Activated naive CD4-positive, alpha-beta T cell treated with anti-CD3 and anti-CD28 coated beads, Interleukin-2, amount 10 ng/mL, durations not matched to agents 7 days and 5 days (primary cell): ENCODE measurements at places on chromosomes 5 and 9.

GRCh38 chr5:135307143-135307903, 91.7 kb downstream of the MACROH2A1 start:
- no peak for DNase-seq

DNA sequence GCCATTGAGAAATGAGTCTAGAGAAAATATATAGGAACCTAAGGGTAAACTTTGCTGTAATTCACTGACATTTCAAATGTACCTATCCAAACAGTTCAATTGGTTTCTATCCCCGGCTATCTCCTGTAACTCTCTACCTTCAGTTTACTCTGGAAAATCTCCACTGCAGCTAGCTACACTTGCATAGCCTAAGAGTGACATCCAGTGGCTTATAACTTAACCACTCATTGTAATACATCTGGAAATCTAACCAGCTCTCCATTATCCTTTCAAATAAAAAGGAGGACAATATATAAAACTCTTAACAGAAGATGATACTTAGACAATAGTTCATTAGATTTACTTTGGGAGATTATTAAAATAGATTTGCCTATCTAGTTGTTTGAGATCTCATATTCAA, 35.3 kb upstream of the SPDL1 start:
- DNase-seq: no peak

DNA sequence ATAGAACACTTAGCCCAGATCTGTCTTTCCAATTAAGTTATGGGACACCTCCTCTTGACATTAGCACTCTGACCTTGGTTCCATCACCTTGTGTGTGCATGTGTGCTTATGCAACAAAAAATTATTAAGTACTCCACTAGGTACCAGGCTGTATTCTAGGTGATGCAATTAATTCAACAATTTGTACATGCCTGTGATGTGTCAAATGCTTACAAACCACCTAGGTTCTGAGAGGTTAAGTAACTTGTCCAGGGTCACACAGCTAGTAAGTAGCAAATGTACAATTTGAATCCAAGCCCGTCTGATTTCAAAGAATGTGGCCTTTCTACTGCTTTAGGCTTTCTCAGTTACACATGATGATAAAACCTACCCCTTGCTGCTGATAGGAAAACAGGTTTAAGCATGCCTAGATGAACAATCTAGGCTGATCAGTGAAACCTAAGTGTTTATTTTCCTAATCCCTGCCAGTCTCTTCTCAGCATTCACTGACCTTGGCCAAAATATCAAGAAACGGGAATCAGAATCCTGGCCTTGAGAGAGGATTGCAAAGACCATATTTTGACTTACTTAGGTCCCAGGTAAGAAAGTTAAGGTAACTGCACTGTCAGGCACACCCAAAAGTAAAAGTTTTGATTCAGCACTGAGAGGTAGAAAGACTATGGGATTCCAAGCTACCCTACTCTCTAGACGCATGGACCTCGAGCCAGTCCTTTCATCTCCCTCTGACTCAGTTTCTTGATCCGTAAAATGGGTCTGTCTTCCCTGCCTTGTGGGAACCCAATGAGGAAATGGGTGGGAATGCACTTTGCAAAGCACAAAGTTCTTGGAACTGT, 1.0 kb downstream of the TBC1D2 start:
- no peak for DNase-seq

- DNase-seq: no peak
Observed at GRCh38 chr5:147508711-147509040, 1.2 kb downstream of the DPYSL3 start.

GRCh38 chr5:170262061-170263045, 29.6 kb downstream of the C5orf58 start:
- peak; percentile 80 for DNase-seq

- no peak for DNase-seq
Observed at GRCh38 chr9:98345011-98345410, 89.6 kb upstream of the TBC1D2 start.

DNA sequence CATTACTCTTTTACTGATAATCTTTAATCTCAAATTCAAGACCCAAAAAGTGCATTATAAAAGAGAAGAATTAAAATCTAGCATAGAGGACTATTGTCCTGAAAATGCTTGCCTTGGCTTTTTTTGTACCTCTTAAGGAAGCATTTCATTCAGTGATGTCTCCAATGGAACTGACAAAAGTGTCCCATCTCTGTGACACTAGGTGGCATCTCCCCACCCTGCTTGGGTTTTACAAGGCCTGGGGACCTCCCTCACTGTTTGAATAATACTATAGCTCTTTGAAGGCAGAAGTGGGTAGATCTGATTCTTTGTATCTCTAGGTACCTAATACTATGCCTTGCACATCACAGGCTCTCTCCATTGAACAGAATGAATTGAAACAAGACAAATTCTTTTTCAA, 180.6 kb downstream of the EPB41L4A start:
- no peak for DNase-seq

GRCh38 chr9:93660352-93661046, 84.1 kb downstream of the PHF2 start:
- DNase-seq: peak; percentile 18

DNA sequence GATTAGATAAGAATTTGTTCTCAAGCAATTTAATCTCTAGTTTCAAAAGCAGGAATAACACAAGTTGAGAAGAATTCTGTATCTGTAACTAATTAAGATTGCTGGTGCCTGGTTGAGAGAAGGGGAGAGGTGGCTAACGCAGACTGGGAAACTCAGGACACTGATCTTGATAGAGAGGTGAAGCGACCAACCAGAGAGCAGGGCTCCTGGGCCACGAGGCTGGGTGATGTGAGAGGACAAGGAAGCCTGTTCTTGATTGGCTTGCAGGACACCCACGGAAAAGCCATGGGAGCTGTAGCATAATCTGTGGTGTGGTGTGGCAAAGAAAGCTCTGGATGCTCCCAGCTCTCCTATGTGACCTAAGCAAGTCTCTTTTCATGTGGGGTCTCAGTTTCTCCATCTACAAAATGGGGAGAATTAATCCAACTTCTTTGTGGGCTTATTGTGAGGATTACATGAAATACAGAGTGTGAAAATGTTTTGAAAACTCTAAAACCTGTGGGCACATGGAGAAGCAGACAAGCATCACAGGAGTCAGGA, 594.1 kb upstream of the BRINP1 start:
- DNase-seq: no peak

DNA sequence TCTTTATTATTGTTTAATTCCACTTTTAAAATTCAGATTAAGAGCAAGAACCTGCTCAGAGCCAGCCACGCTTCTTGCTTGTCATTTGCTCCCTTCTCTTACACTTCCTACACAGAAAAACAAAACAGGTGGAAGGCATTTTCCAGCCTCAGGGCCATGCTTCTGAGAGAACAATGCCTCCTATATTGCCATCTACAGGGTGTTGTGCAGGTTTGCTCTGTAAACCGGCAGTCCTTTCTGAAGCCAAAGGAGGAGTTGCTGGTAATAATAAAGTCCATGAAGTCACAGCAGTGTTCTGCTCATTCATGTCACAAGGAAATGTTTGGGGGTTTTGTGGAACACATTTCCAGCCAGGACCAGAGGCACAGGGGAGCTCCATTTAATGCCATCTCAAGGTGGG, 16.1 kb upstream of the PRLR start:
- DNase-seq: no peak

DNA sequence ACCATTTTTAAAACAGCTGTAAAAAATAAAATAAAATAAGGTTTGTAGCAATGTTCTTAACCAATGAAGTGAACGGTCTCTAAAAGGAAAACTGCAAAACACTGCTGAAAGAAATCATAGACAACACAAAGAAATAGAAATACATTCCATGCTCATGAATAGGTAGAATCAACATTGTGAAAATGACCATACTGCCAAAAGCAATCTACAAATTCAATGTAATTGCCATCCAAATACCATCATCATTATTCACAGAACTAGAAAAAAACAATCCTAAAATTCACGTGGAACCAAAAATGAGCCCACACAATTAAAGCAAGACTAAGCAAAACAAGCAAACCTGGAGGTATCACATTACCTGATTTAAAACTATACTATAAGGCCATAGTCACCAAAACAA, 67.6 kb upstream of the RGMB start:
- DNase-seq: no peak

GRCh38 chr5:128673411-128673957, 135.4 kb upstream of the FBN2 start:
- no peak for DNase-seq

GRCh38 chr9:87109851-87110250, 162.5 kb upstream of the GAS1 start:
- DNase-seq: no peak

DNA sequence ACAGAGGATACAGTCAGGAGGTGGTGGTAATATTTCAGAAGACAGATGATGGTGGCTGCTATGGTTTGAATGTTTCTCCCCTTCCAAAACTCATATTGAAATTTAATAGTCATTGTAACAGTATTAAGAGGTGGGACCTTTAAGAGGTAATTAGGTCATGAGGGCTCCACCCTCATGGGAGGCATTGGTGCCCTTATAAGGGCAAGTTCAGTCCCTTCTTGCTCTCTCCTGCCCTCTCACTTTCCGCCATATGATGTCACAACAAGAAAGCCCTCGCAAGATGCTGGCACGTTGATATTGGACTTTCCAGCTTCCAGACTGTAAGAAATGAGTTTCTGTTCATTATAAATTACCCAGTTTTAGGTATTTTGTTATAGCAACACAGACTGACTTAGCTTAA, 274.9 kb downstream of the PDE4D start:
- DNase-seq: no peak

GRCh38 chr9:90904706-90905478, 103.3 kb downstream of the SYK start:
- no peak for DNase-seq

- DNase-seq: no peak
Observed at GRCh38 chr5:6705088-6705487, 8.1 kb upstream of the TENT4A start.

- peak; percentile 24 for DNase-seq
Observed at GRCh38 chr9:111598733-111599091, 735 bp downstream of the PTGR1 start.

GRCh38 chr5:172585114-172585513, 55.9 kb upstream of the NEURL1B start:
- no peak for DNase-seq

GRCh38 chr9:120281665-120282064, 298.3 kb downstream of the CDK5RAP2 start:
- no peak for DNase-seq

DNA sequence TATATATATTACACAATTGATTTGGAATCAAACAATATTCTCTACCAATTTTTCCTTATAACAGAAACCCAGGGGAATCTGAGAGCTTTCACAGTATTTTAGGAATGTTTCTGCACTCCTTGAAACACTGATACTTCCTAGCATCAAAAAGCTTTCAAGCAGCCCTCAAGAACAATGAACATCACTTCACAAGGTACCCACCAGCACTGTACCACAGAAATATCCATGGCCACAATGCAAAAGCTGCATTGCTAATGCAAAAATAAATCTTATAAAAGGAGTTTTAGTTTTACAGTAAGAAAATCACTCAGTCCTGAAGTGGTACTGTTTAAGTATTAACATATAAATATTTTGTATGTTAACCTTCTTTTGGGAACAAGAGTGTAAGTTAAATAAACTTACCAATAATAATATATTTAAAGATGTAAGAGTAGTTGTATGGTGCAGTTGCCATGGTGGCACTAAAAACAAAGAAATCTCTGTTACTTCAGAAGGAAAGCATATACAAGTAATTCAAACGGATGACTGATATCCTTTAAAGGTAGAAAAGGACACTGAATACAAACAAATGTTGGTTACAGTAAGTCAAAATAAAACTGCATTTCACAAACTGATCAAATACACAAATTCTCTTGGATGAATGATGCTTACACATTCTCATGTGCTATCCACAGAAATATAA, 8.6 kb downstream of the RAB14 start:
- DNase-seq: no peak

- DNase-seq: no peak
Observed at GRCh38 chr9:93684806-93685543, 108.6 kb downstream of the PHF2 start.

DNA sequence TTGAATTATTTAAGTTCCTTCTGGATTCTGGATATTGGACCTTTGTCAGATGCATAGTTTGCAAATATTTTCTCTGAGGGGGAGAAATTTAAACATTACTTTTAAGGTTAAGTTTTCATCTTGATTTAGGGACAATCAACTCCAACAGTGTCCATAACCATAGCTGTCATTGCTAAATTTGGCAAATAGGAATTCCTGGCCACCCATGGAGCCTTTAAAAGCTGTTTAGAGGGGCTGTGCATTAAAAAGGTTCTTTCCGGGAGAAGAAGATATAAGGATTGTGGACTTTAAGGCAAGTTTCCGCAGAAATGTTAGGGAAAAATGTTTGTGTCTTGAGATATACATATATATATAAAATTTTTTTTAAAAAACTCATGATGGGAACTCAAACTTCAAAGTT, 339.7 kb downstream of the ADAMTS6 start:
- no peak for DNase-seq

DNA sequence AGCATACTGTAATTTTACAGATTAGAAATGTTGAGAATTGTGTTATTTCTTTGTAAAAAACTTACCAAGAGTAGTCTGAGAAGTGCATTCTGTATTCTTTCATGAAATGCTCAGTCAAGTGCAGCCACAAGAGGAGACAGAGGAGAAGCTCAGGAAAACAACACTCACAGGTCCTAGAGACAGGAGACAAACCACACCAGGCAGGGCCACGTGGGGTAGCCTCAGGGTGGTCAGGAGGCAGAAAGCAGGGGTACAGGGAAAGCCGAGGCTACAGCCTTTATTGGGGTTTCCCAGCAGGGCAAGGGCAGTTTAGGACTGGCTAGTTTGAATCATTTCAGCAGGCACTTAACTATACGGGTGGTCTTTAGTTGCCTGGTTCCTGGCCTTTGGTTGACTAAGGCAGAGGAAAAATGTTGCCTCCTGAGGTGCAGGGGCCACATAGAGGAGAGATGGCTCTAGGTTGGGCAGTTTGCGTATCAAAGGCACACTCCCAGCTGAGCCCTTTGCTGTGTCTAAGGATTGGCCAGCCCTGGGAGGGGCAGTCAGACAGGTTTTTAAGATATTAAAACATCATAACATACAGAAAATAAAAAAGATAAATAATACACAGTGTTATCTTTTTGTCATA, 230.9 kb upstream of the ANKRD55 start:
- no peak for DNase-seq

GRCh38 chr9:89892920-89893319, 288.1 kb downstream of the GADD45G start:
- DNase-seq: no peak

DNA sequence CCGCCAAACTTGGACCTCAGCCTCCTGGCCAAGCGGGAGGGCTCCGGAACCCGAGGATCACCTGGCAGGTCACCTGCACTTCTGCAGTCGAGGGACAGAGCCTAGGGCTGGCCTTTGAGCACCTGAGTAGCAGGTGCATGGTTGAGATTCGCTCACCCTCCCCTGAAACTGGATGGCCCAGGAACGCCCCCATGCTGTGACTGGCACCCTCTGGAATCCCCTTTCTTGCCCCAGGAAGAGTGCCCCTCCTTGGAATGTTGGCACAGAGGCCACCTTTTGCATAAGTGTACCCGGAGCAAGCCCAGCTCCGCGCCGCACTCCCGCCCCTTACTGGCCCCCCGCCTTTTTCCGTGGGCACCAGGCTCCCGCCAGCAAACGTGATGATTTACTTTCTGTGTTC, 112.5 kb upstream of the IER5L start:
- DNase-seq: no peak

- no peak for DNase-seq
Observed at GRCh38 chr5:56464935-56465768, 232.0 kb upstream of the ANKRD55 start.

GRCh38 chr9:39108145-39108544, 179.8 kb downstream of the CNTNAP3 start:
- DNase-seq: no peak
